ENCODE measurements at places on chromosomes 2 and 18. TPM values are rescaled to one million over a fixed set of nuclear protein-coding genes. Genes with fewer than 3 reads are reported as not detected.

Gene CPLX4
- polyA plus RNA-seq, result not detected

Gene TCF23
- polyA plus RNA-seq, result 0.26 TPM

Gene LYG1
- polyA plus RNA-seq, result not detected

Gene TMSB10
- polyA plus RNA-seq, result not detected

Gene ARHGAP28
- not detected for polyA plus RNA-seq

Gene SERPINB11
- polyA plus RNA-seq, result not detected

Gene HAAO
- 45.3 TPM for polyA plus RNA-seq

Gene SLC9A4
- 0.97 TPM for polyA plus RNA-seq

Gene PLGLB1
- 7.3 TPM for polyA plus RNA-seq

Gene DNAH6
- 0.19 TPM for polyA plus RNA-seq

Gene CHRNA1
- polyA plus RNA-seq, result 145 TPM

Gene GATA6
- polyA plus RNA-seq, result 1.6 TPM

Gene IL1R1
- polyA plus RNA-seq, result 11.7 TPM

Gene NMS
- not detected for polyA plus RNA-seq

Gene TMEM169
- 2.3 TPM for polyA plus RNA-seq

Gene FMNL2
- 25.6 TPM for polyA plus RNA-seq

Gene PSMD14
- 48.2 TPM for polyA plus RNA-seq

Gene COX5B
- polyA plus RNA-seq, result 155 TPM

Gene BMPR2
- polyA plus RNA-seq, result 40.6 TPM

Gene RAB27B
- polyA plus RNA-seq, result 2.2 TPM

Gene CSRNP3
- polyA plus RNA-seq, result 17.3 TPM

Gene IL37
- not detected for polyA plus RNA-seq

Gene PLEK
- polyA plus RNA-seq, result 9.5 TPM

Gene DLX1
- 0.29 TPM for polyA plus RNA-seq

Gene NEB
- polyA plus RNA-seq, result 7,283 TPM

Gene RASGRP3
- 31.3 TPM for polyA plus RNA-seq

Gene PAX3
- 2.4 TPM for polyA plus RNA-seq

Gene RAD51AP2
- polyA plus RNA-seq, result 0.08 TPM

Gene EMILIN1
- 57.1 TPM for polyA plus RNA-seq

Gene FBXO48
- 1.9 TPM for polyA plus RNA-seq

Gene COL3A1
- polyA plus RNA-seq, result 5,387 TPM

Gene ITGB6
- 24.5 TPM for polyA plus RNA-seq

All from muscle of arm (tissue), 14 donors.